Mucosa of gallbladder (tissue), 1 donor: ENCODE measurements at places on chromosomes 5 and 9. TPM values are rescaled to one million over a fixed set of nuclear protein-coding genes. Genes with fewer than 3 reads are reported as not detected.

DNA sequence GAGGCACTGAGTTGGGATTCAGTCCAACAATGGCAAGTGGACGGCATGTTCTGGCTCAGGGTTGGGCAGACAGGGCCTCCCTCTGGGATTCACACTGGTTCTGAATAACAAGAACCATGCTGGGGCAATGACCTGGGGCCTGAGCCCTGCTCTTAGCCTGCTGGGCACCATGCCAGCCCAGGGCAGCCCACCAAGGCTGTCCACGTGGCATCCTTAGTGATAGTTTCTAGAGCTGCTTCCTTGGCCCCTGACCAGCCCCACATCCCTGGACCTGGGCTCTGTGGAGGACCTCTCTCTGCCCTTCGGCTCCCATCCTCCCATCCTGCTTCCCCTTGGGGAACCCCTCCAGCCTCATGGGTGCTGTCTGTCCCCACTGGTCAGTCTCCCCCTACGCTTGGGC lies 22.3 kb upstream of the OLFM1 start:
- DNase-seq, result no peak

DNA sequence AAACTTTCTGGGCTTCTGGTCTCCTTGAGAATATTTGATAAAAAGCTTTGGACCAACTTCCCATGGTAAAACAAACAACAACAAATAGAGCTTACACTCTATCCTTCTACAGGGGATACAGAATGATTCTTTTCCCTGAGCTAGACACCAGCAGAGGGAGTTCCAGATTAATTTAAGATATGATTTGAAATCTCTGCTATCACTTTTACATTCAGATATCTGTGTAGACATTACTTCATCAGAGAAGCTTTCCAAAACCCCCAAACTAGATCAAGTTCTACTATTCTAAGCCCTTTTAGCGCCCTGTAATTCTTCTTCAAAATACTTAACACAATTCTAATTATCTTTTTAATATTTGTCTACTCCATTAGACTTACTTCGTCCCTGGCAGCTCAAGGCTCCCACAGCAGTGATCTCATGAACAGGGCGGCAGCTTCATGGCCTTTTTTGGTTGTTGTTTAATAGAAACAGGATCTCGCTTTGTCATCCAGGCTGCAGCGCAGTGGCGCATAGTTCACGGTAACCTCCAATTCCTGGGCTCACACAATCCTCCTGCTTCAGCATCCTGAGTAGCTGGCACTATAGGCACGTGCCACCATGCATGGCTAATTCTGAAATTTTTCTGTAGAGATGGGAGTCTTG lies 955 bp upstream of the GALNT12 start:
- DNase-seq, result no peak

- no peak for DNase-seq
These were observed 646 bp downstream of the SWI5 start for GRCh38 chr9:128276574-128277270.

GRCh38 chr5:107282061-107282460 lies 388.7 kb downstream of the EFNA5 start:
- DNase-seq, result no peak

The CNTNAP3 gene
- 1.6 TPM for total RNA-seq

The ASS1 gene
- total RNA-seq, result 166 TPM

The PCDHGA11 gene
- 4.2 TPM for total RNA-seq

The NFIB gene
- 116 TPM for total RNA-seq
